Left ventricle myocardium inferior (tissue), 1 donor: ENCODE measurements at places on chromosomes 7 and 10.

DNA sequence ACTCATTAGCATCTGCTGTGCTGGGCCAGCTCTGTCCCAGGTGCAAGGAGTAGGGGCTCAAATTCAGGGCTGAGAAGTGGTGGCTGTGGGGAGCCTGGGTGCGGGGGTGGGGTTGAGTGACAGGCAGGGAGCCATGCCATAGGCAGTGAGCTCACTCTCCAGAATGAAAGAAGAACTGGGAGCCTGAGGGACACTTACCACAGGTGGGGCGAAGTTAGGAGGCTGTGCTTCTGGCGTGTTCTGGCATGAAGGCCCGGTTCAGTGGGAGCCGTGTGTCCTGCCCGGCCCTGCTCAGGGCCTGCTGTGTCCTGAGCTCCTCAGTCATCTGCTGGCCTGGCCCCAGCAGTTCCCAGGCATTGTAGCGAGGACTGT is 62.5 kb downstream of the MKI67 start:
- peaks cover 40% of the 10 kb centered on the region for H3K4me1 ChIP-seq
- no peak overlapping the region for H3K4me3 ChIP-seq
- DNase-seq = no peak

GRCh38 chr10:63421591-63421990 is 44.2 kb downstream of the JMJD1C start:
- H3K36me3 ChIP-seq = no peaks in the 10 kb centered on the region
- H3K27me3 ChIP-seq = no peaks in the 10 kb centered on the region
- H3K4me3 ChIP-seq = no peak overlapping the region
- DNase-seq = no peak

DNA sequence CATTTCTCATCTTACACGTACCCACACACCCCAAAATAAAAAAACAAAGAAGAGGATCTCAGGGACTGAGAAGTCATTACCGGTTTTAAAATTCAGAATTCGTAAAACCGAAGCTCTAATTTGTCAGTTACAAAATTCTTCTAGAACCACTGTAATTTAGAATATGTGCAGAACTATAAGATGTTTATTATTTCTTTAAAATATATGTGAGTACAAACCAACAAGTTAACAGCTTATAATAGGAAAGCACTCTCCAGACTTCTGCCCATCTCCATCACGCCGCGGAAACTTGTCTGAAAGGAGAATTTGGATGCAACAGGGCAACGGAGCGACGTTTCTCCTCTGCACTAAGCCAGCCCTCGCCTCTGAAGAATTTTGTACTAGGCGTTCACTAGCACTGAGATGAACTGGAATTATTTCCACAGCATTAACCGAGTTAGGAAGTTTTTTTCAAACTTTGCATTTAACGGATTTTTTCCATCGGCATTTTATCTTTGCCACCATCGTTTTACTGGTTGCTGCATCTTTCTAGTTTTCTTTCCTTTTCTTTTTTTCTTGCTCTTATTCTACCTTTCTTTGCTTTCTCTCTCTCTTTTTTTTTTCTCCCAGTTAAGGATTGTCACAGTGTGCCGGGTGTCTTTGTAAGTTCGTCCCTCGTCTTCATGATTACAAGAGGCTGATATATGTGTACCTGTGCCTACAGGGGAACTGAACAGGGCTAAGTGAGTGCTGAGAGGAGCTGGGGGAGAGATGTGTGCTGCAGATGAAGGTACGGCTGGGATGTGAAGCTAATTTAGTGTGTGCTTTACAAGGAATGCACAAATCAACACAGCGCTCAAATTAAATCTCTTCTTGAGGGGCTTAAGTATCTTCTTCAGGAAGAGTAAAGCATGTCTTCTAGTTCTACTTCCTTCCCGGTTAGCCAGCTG is 295.9 kb upstream of the NFE2L3 start:
- peaks cover 30% of the 10 kb centered on the region for H3K4me1 ChIP-seq
- no peaks in the 10 kb centered on the region for H3K36me3 ChIP-seq
- peak overlapping the region; percentile 62 for H3K4me3 ChIP-seq
- no peak for DNase-seq
- H3K27ac ChIP-seq = peak overlapping the region; percentile 51

DNA sequence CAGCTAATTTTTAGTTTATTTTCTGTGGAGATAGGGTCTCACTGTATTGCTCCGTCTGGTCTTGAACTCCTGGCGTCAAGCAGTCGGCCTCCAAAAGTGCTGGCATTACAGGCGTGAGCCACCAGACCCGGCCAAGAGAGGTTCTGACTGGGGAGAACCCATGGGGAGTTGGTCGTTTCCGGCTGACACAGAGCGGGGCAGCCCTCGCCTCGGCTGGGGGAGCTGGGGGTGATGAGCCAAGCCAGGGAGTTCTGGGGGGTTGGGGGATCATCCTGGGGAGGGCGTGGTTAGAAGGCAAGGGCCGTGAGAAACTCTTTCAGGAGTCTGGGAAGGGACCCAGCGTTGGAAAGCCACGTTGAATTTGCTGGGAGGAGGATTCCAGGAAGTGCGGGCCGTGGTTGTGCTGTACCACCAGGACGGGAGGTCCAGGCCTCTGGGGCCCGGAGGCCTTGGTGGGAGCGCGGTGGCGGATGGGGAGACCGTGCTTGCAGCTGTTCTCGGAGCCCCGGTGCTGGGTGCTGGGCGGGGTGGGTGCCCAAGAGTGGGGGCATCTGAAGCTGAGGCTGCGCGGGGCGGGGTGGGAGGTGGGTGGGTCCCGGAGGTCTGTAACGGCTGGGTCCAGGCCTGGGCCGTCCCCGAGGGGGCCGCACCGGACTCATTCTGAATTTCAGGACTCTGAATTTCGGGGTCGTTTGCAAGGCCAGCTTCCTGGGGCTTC is 8.4 kb upstream of the ZNF853 start:
- H3K4me1 ChIP-seq = no peaks in the 10 kb centered on the region
- DNase-seq = no peak
- H3K27me3 ChIP-seq = no peaks in the 10 kb centered on the region
- no peak overlapping the region for H3K27ac ChIP-seq
- peaks cover 60% of the 10 kb centered on the region for H3K36me3 ChIP-seq

GRCh38 chr7:70312336-70312735 is 714.1 kb downstream of the AUTS2 start:
- no peaks in the 10 kb centered on the region for H3K4me1 ChIP-seq
- no peak overlapping the region for H3K27ac ChIP-seq
- no peaks in the 10 kb centered on the region for H3K36me3 ChIP-seq

- no peaks in the 10 kb centered on the region for H3K4me1 ChIP-seq
- H3K4me3 ChIP-seq = no peak overlapping the region
- no peaks in the 10 kb centered on the region for H3K36me3 ChIP-seq
Measured at GRCh38 chr7:134374291-134374690, 57.6 kb upstream of the SLC35B4 start.

DNA sequence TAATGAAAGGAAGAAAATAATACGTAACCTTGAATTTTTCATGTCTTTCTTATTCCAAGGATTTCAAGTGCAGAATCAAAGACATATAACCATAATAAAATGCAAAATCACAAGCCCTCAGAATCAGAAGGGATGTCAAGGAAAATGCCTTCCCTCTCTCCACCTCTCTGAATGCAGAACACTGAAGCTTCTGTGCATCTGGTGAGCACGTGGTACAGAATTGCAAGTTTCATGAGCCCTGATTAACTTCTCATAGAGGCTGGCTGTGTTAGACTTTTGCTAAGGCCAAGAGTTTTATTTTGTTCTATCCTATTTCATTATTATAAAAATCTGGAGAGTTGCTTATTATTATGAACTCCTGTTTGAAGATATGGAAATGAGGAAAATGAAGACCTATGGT is 533.7 kb upstream of the POM121L12 start:
- DNase-seq = no peak
- no peaks in the 10 kb centered on the region for H3K27me3 ChIP-seq
- no peaks in the 10 kb centered on the region for H3K4me1 ChIP-seq
- H3K4me3 ChIP-seq = no peak overlapping the region
- H3K27ac ChIP-seq = no peak overlapping the region

- DNase-seq = no peak
- no peak overlapping the region for H3K27ac ChIP-seq
- no peaks in the 10 kb centered on the region for H3K27me3 ChIP-seq
- H3K36me3 ChIP-seq = no peaks in the 10 kb centered on the region
Measured at GRCh38 chr7:48351900-48352299, 180.6 kb downstream of the ABCA13 start.

DNA sequence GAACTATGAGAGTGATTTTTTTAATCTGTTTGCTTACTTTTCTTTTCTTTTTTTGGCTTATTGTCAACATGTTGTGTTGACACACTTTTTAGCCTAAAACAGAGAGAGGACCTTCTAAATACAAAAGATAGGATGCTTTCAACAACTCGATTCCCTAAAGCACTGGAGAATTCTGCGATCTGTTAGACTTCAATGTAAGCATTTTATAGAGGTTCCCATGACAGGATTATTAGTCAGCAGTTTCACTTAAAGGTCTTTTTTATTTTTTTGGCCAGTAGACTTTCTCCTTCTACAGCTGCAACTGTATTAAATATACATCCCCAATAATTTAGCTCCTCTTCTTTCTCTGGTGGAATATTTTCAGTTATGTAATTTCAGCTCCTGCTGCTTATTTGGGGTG is 12.7 kb upstream of the NRP1 start:
- DNase-seq = no peak
- H3K27me3 ChIP-seq = no peaks in the 10 kb centered on the region
- H3K36me3 ChIP-seq = no peaks in the 10 kb centered on the region
- no peak overlapping the region for H3K4me3 ChIP-seq

GRCh38 chr10:23433701-23434100 is 5.2 kb upstream of the OTUD1 start:
- no peak overlapping the region for H3K4me3 ChIP-seq
- no peak overlapping the region for H3K27ac ChIP-seq
- no peak for DNase-seq
- peaks cover 10% of the 10 kb centered on the region for H3K4me1 ChIP-seq
- no peaks in the 10 kb centered on the region for H3K27me3 ChIP-seq

- DNase-seq = no peak
- H3K36me3 ChIP-seq = peaks cover 13% of the 10 kb centered on the region
- H3K4me1 ChIP-seq = peaks cover 81% of the 10 kb centered on the region
Measured at GRCh38 chr7:130945411-130945811, 211.4 kb upstream of the KLF14 start.

DNA sequence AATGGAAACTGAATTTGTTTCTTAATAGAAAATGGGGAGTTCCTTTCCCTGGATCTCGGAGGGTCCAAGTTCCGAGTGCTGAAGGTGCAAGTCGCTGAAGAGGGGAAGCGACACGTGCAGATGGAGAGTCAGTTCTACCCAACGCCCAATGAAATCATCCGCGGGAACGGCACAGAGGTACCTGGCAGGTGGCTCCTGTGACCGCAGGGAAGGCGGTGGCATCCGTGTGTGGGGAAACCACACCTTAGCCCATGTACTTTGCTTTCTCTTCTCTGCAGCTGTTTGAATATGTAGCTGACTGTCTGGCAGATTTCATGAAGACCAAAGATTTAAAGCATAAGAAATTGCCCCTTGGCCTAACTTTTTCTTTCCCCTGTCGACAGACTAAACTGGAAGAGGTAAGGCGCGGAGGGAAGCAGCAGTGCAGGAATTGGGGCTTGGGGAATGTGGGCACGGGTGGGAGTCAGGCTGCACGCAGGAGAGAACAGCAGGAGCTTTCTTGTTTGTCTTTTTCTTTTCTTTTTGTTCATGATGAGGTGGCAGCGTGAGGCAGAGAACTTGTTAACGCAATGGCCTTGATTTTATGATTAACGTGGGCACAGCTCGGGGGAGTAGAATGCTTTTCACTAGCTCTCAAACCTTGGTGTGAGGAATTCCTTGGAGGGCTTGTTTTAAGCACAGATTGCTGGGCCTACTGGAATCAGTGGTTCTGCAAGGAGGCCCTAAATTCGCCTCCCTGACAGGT is 12.8 kb downstream of the HKDC1 start:
- H3K4me1 ChIP-seq = peaks cover 9% of the 10 kb centered on the region
- no peak overlapping the region for H3K4me3 ChIP-seq
- H3K27me3 ChIP-seq = no peaks in the 10 kb centered on the region
- H3K36me3 ChIP-seq = no peaks in the 10 kb centered on the region
- no peak overlapping the region for H3K27ac ChIP-seq

GRCh38 chr10:69801434-69802315 is at the start of gene COL13A1:
Gene COL13A1 (plus strand): TSS chr10:69801906. CDS start chr10:69802424, 518 bp downstream.
- DNase-seq = peak; percentile 38
- peaks cover 23% of the 10 kb centered on the region for H3K4me1 ChIP-seq
- no peaks in the 10 kb centered on the region for H3K36me3 ChIP-seq
- peaks cover 35% of the 10 kb centered on the region for H3K27me3 ChIP-seq
